Body of pancreas (tissue), 4 donors: ENCODE measurements at places on chromosomes 7 and 10. TPM values are rescaled to one million over a fixed set of nuclear protein-coding genes. Genes with fewer than 3 reads are reported as not detected.

GIMAP4 gene
- total RNA-seq, result 8.2 TPM

AGBL3 gene
- total RNA-seq, result 0.33 TPM

GRCh38 chr7:5477723-5478531 is 54.3 kb upstream of the TNRC18 start:
- H3K27ac ChIP-seq, result no peak overlapping the region
- DNase-seq, result peak; percentile 41
- no peak overlapping the region for H3K4me3 ChIP-seq
- H3K27me3 ChIP-seq, result no peaks in the 10 kb centered on the region
- no peaks in the 10 kb centered on the region for H3K36me3 ChIP-seq
- no peaks in the 10 kb centered on the region for H3K4me1 ChIP-seq

- H3K27me3 ChIP-seq, result no peaks in the 10 kb centered on the region
- no peak overlapping the region for H3K4me3 ChIP-seq
- H3K36me3 ChIP-seq, result no peaks in the 10 kb centered on the region
- H3K27ac ChIP-seq, result no peak overlapping the region
Measured at GRCh38 chr10:28470873-28471651, 61.9 kb upstream of the WAC start.

GRCh38 chr7:95845007-95845406 is 72.7 kb downstream of the DYNC1I1 start:
- no peak overlapping the region for H3K4me3 ChIP-seq
- H3K4me1 ChIP-seq, result no peaks in the 10 kb centered on the region
- DNase-seq, result no peak
- H3K27me3 ChIP-seq, result no peaks in the 10 kb centered on the region
- H3K36me3 ChIP-seq, result no peaks in the 10 kb centered on the region
- no peak overlapping the region for H3K27ac ChIP-seq

GRCh38 chr7:29471444-29472138 is 92.0 kb upstream of the PRR15 start:
- H3K4me1 ChIP-seq, result no peaks in the 10 kb centered on the region
- no peak overlapping the region for H3K27ac ChIP-seq
- no peak overlapping the region for H3K4me3 ChIP-seq
- DNase-seq, result no peak
- H3K36me3 ChIP-seq, result no peaks in the 10 kb centered on the region

DNA sequence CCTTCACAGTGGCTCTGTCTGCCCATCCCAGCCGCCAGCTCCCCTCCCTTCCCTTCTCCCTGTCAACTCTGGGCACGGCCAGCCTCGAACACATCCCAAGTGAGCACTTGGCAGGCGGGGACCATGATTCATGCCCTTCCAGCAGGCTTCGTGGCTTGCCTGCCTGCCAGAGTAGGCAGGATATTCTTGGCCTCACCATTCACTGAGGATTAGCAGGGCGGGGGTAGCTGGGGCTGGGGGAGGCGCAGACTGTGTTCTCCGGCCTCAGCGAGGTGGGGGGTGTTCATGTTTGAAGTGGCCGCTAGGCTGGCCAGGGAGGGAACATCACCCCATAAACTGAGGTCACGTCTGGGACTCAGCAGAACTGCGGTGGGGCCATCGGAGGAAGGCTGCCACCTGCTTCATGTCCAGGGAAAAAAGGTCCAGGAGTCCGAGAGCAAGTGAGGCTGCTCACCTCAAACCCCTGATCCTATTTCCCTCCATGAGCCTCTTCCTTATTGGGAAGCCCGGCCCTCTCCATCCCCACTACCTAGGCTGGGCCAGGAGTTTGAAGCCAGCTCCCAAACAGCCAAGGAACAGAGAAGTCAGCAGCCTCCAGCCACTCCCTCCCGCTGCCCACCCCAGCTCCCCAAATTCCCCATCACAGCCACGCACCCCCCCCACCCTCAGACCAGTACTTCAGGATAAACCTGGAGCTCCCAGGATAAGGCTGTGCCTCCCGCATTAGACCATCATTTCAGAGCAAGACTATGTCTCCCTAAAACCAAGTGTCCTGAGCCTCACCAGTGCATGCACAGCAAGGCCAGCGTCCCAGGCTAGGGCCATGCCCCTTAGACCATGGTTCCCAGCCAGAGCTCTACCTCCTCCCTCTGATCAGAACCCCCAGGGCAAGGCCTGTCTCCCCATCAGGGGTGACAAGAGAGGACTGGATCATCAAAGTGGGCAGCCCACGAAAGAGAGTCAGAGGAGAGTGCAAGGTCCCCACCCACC is 42.8 kb upstream of the RABGEF1 start:
- H3K27ac ChIP-seq, result no peak overlapping the region
- H3K4me3 ChIP-seq, result no peak overlapping the region
- no peaks in the 10 kb centered on the region for H3K27me3 ChIP-seq
- no peak for DNase-seq

DNA sequence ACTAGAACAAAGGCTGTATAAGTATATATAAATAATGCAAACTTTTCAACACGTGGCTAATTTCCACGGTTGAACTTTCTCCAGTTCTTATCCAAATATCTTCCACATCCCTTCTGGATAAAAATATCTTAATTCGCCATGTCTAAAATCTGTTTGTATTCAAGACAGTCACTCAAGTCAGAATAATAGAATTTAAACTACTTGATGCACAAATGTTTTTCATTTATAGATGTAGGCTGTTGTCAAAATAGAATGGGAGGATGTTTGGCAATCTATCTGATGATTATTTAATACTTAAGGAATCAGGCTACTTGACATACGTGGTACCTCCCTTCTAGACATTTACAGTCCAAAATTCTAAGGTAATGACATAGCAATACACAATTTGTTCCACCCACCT is 204.3 kb downstream of the TWIST1 start:
- no peak for DNase-seq
- H3K36me3 ChIP-seq, result no peaks in the 10 kb centered on the region
- H3K4me3 ChIP-seq, result no peak overlapping the region
- no peaks in the 10 kb centered on the region for H3K27me3 ChIP-seq
- no peaks in the 10 kb centered on the region for H3K4me1 ChIP-seq

DNA sequence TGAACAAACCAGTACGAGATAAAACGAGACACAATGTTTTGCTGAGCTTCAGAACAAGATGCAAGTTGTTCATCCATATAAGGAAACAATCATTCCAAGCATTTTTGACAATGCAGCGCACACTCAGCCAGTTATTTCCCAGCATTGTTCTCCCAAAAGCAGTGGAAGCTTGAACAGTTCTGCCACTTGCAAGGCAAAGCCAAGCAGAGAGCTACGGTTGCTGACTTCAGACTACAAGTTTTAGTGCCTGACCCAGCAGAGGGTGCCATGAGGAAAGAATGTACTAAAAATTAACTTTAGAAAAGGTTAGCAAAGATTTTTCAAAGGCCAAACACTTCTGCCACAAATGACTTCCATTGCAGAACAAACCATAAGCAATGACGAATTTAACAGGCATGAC is 152.5 kb downstream of the SLC25A13 start:
- H3K4me3 ChIP-seq, result no peak overlapping the region
- H3K27ac ChIP-seq, result no peak overlapping the region
- H3K36me3 ChIP-seq, result peaks cover 3% of the 10 kb centered on the region
- H3K4me1 ChIP-seq, result no peaks in the 10 kb centered on the region
- no peak for DNase-seq
- H3K27me3 ChIP-seq, result no peaks in the 10 kb centered on the region

DNA sequence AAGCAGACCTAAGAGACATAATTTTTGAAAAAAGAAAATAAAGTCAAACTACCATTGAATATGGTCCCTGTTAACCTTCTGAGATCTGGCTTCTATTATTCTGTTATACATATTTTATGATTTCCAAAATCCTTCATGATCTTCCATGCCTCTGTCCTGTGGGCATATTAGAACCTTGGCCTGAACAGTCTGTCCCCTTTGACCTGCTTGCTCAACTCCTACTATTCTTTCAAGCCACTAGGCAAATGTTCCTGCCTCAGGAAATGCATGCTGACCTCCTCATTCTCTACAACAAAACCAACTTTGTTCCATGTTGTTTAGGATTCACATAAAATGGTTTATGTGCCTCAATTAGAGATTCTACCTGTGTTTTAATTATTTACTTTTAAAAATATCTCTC is 544.8 kb upstream of the LRRTM3 start:
- no peaks in the 10 kb centered on the region for H3K27me3 ChIP-seq
- H3K36me3 ChIP-seq, result no peaks in the 10 kb centered on the region
- H3K27ac ChIP-seq, result no peak overlapping the region
- no peak overlapping the region for H3K4me3 ChIP-seq
- no peaks in the 10 kb centered on the region for H3K4me1 ChIP-seq

DNA sequence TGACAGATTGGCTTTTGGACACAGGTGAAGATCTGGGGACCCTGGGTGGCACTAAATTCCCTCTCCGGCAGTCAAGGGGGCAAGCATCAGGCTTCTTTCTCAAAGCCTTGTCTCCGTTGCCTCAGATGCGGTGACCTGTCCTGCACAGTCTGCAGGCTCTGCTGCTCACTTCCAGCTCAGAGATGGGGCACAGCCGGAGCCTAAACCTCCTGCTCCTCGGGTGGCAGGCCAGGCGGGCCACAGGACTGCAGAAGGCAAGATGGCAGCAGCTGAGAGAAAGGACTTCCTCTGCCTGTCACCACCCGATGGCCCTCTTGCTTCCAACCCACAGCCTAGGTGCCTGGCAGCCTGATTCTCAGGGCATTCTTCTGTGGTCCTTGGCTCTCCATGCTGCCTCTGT is 44.4 kb downstream of the ZC3HC1 start:
- H3K27ac ChIP-seq, result no peak overlapping the region
- H3K4me1 ChIP-seq, result peaks cover 37% of the 10 kb centered on the region

DNA sequence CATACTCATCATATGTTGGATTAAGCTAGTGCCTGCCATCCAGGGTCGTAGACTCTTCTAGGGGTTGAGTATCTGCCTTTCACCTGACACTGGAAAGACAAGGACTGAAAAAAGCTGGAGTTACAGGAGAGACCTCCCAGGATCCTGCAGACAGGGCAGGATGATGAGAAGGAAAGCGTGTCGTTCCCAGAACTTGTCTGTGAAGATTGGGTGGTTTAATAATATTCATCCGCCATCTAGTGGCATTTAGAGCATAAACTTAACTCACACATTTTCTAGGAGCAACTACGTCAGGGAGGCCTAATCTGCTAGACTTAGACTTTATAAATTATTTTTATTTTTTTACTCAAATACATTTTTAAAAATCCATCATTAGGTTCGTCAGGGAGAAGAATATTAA is 59.6 kb downstream of the ADRB1 start:
- no peak for DNase-seq
- H3K4me3 ChIP-seq, result no peak overlapping the region
- H3K4me1 ChIP-seq, result peaks cover 12% of the 10 kb centered on the region
- no peaks in the 10 kb centered on the region for H3K27me3 ChIP-seq
- no peak overlapping the region for H3K27ac ChIP-seq

GRCh38 chr10:16274911-16275310 is 161.9 kb upstream of the PTER start:
- DNase-seq, result no peak
- H3K36me3 ChIP-seq, result no peaks in the 10 kb centered on the region
- H3K4me3 ChIP-seq, result no peak overlapping the region
- no peaks in the 10 kb centered on the region for H3K4me1 ChIP-seq
- no peak overlapping the region for H3K27ac ChIP-seq
- H3K27me3 ChIP-seq, result no peaks in the 10 kb centered on the region

DNA sequence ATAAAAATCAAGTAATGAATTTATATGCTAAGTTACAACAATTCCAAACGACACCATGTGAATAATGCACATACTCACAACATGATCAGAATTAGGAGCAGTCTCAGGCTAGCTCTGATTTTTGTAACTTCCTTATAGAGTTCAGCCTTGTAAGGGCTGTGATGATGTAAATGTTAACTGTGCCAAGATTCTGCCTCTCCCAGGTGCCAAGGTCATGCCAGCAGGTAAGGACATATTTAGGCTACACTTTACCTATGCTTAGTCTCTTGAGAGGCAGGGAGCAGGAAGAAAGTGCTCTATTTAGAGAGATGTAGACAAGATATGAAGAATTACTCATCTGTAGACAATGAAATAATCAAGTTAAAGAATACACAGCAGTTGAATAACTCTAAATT is 53.6 kb upstream of the AGR3 start:
- H3K36me3 ChIP-seq, result no peaks in the 10 kb centered on the region
- peak; percentile 23 for DNase-seq
- H3K27ac ChIP-seq, result no peak overlapping the region
- no peak overlapping the region for H3K4me3 ChIP-seq

DNA sequence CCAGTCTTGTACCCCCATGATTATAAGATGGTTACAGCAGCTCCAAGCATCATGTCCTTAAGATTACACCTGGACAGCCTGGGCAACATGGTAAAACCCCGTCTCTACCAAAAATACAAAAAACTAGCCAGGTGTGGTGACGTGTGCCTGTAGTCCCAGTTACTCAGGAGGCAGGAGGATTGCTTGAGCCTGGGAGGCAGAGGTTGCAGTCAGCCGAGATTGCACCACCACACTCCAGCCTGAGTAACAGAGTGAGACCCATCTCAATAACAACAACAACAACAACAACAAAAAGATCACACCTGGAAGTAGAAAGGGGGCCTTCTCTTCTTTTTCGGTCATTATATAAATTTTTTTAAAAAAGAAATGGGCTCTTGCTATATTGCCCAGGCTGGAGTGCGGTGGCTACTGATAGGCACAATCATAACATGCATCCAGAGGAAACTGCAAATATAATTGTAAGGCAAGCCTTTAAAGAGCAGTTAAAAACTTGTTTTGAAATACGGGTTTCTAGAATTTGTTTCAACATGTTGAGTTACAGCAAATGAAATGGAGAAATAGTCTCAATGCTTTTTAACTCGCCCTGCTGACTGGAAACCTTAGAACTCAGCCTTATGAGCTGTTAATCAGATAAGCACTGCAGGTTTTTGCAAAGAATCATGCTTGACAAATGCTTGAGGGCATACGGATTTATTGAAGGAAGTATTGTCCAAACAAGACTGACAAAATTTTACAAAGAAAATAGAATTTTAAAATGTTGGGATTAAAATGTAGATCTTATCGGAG is 4.7 kb upstream of the ENTPD7 start:
- no peak for DNase-seq
- H3K4me3 ChIP-seq, result no peak overlapping the region
- no peaks in the 10 kb centered on the region for H3K36me3 ChIP-seq
- peaks cover 4% of the 10 kb centered on the region for H3K4me1 ChIP-seq
- no peak overlapping the region for H3K27ac ChIP-seq

DNA sequence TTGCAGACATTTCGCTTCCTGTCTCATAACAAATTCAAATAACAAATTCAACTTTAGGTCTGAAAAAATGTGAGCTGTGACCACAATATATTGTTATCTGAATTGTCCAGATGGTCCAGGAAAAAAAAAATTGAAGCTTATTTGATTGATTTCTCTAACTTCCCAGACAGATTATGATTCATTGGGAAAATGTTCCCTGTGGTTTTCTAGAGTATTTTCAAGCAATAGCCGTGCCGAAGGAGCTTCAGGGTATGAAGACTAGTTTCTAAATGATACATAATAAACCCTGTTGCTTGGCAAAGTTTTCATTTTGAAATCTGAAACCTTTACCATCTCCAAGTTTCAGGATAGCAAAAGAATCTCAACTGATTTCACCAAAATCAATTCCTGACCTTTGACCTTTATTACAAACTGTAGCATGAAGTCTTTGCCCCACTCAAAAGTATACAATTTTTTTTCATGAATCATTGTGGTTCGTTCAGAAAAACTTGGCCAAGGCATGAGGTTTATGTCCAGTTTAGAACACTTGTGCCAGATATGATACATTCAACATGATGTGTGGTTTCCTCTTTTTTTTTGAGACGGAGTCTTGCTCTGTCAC is 109.9 kb downstream of the JCAD start:
- peak overlapping the region; percentile 82 for H3K27ac ChIP-seq
- no peak overlapping the region for H3K4me3 ChIP-seq
- H3K27me3 ChIP-seq, result no peaks in the 10 kb centered on the region
- no peaks in the 10 kb centered on the region for H3K36me3 ChIP-seq
- no peak for DNase-seq

GRCh38 chr7:33885290-33886148 is 19.8 kb upstream of the BMPER start:
- H3K36me3 ChIP-seq, result no peaks in the 10 kb centered on the region
- DNase-seq, result no peak
- H3K4me1 ChIP-seq, result no peaks in the 10 kb centered on the region
- H3K27ac ChIP-seq, result no peak overlapping the region
- no peaks in the 10 kb centered on the region for H3K27me3 ChIP-seq
